ENCODE measurements at places on chromosomes 4 and X. TPM values are rescaled to one million over a fixed set of nuclear protein-coding genes. Genes with fewer than 3 reads are reported as not detected.

Gene CFAP47
- not detected for total RNA-seq

Gene CXCL3
- total RNA-seq, result 3.8 TPM

Gene MGARP
- total RNA-seq, result 0.69 TPM

Gene STARD8
- 1.8 TPM for total RNA-seq

Gene ZMAT1
- total RNA-seq, result 0.05 TPM

Gene USP17L24
- total RNA-seq, result not detected

Gene OTC
- total RNA-seq, result not detected

Gene FRG1
- 43.5 TPM for total RNA-seq

Gene KCNIP4
- not detected for total RNA-seq
